Neural crest cell (in vitro differentiated cells): ENCODE measurements at places on chromosomes 1 and 21.
A peak's percentile ranks its signal among the peaks of the same experiment; 100 is the strongest.

DNA sequence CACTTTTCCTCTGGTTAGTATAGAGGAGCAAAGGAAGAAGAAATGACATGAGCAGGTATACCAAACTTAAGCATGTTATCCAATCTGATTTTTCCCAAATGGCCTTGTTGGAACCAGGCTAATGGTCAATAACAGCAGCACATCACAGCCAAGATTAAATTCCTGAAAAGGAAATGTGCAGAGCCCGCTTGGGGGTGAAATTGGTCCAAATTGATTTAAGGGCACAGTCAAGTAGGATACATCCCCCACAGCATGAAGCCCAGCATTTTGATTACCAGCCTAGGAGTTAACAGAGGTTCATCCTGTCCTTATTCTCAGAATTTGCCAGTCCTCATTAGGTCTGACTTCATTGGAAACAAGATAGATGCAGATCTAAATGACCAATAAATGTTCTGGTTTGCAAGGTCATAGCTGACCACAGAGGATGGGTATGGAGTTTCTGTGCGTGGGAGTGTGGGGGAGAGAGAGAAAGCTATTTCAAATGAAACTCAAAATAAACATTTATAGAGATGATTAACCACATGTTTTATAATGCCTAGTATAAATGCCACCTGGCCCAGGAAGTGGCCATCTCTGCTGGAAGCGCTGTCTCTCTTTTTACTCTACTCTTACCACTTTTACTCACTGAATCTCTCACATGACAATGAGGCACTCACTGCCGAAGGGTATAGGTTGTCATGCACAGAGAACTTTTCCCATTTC lies 38.7 kb downstream of the RGS5 start:
- DNase-seq, result no peak

- DNase-seq, result no peak
Measured at GRCh38 chr1:65423884-65424572, 3.6 kb downstream of the LEPR start.

DNA sequence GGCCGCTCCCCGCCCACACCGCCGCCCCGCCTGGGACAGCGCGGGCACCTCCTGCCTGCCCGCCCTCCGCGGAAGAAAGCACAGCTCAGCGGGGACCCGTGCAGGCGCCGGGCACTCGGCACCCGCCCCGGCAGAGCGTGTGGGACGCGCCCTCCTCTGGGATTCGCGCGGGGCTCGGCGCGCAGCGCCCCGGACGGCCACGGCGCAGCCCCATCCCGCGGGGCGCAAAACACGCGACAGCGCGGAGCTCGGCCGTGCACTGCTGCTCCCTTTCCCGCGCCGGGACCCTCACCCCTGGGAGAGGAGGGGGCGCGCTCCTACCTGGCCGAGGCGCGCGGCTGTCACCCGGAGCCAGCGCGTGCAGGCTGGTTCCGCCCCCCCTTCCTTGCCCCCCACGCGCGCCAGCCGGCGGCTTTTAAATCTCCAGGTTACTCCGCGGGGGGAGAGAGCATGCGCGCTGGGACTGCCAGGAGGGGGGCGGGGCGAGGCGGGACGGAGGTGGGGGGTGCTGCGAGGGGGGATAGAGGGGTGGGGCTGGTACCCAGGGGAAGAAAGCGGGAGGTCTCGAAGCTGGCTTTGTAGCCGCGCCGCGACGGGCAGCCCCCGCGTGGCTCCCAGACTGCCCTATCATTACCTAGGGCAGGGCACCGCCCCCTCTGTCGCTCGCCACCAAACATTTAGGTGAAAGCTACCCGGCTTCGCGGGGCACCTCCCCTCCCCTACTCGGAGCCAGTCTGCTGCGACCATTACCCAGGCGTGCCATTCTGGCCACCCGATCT lies at the start of gene SLC45A3:
Gene SLC45A3 (minus strand): TSS at position 437 of the 779 bp plus-strand sequence. CDS start 15,853 bp downstream, outside the sequence.
- peak; percentile 45 for DNase-seq

- no peak for DNase-seq
Measured at GRCh38 chr1:204075890-204076846, 3.3 kb downstream of the SOX13 start.

- DNase-seq, result no peak
Measured at GRCh38 chr1:87329526-87330056, 911 bp downstream of the LMO4 start.

GRCh38 chr1:1014799-1015681 lies 1.7 kb downstream of the ISG15 start:
- peak; percentile 38 for DNase-seq

DNA sequence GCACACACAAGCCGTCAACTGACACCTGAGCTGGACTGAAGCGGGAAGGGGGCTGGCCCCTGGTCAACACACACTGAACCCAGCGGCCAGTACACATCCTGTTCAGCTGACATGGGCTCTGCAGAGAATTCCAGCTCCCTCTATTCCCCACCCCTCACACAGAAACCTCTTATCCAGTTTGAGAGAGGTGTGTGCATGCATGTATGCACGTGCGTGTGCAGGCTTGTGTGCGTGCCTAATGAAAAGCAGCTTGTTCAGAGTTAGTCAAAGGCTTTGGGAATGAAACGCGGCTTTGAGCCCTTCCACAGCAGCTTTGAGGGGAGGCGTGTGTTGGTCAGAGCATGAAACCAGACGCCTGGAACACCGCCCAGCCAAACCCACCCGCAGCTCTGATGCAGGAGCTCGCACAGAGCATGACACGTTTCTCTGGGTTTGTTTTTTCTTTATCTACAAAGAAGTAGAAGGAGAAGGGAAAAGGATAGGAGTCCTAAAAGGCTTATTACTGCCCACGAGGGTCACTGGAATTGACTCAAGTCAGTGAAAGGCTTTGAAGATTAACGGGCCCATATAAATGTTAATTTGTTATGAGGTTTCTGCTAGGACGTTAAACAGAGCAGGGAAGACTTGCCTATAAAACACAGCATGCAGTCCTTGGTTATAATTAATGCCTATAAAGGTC lies 184.2 kb downstream of the ETS2 start:
- DNase-seq, result peak; percentile 19

DNA sequence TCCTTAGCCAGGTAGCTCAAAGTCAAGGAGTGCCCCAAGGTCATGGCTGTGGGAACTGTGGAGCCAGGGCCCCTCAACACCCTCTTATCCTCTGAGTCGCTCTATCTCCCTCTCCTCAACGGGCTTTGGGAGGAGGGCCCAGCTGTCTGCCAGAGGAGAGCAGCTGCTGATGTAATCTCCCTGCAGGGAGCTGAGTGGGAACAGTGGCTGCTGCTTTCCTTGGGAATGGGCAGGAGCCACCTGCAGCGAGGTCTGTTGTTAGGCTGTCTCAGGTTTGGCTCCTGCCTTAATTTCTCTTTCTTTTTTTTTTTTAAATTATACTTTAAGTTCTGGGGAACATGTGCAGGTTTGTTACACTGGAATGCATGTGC lies 58.8 kb upstream of the MAP1LC3C start:
- DNase-seq, result no peak

DNA sequence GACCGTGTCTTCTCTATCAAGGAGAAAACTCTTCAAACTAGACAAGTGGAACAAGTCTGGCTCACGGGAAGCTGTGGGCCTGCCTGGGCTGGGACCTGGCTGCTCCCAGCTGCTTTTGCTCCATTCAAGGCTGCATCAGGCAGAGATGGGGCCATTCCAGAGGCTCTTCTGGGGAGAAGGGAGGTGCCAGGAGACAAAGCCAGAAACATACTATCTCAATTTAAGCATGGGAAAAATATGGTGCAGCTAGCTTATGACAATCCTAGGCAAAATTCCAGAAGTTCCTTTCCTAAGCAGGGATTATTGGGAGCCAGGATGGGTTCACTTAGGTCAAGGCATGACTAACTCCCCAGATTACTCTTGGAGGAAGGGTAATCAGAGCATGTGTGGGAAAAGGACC lies 90.8 kb upstream of the SLC2A1 start:
- no peak for DNase-seq

GRCh38 chr1:22869325-22869724 lies 103.3 kb downstream of the LACTBL1 start:
- DNase-seq, result no peak

GRCh38 chr1:111690306-111690617 lies 48.9 kb downstream of the INKA2 start:
- no peak for DNase-seq

DNA sequence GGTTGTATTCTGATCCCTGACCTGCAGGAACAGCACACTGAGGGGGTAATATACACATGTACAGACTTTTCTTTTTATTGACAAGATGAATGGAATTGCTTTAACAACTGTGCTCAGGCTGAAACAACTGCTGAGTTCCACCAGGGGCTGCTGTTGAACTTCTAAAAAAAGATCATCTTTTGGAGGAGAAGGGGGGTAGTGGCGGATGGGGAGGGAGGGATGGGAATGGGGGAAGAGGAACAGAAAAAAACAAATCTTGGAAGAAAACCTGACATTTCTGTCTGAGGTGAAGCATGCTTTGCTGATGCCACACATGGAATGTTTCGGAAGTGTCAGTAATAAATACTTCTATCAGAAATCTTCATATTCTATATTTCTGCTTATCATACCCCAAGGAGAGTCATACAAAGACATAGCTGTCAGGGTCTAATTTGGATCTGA lies 75.0 kb downstream of the RWDD3 start:
- peak; percentile 32 for DNase-seq

DNA sequence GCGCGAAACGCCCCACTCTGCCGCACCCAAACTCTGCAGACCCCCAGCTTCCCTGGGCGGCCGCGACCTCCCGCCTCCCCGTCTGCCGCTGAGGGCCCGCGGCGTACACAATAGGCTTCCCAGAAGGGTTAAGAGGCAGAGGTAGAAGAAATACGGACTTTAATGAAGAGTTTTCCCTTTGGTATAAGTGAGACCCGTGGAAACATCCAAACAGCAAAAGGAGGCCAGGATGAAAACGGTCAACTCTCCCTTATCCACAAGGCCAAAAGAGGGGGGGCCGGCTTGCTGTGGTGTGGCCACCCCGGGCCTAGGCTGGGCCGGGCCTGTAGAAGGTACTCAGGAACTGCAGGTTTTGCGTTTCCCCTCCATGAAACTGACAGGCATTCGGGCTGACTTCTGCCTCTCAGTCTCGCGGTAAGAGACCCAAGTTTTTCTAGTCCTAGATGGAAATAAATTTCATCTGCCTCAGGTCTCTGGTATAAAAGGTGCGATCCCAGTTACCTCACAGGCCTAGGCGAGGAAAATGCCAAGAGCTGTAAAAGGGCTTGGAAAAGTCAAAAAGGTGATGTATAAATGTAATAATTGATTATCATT lies 671 bp upstream of the PYGO2 start:
- no peak for DNase-seq

DNA sequence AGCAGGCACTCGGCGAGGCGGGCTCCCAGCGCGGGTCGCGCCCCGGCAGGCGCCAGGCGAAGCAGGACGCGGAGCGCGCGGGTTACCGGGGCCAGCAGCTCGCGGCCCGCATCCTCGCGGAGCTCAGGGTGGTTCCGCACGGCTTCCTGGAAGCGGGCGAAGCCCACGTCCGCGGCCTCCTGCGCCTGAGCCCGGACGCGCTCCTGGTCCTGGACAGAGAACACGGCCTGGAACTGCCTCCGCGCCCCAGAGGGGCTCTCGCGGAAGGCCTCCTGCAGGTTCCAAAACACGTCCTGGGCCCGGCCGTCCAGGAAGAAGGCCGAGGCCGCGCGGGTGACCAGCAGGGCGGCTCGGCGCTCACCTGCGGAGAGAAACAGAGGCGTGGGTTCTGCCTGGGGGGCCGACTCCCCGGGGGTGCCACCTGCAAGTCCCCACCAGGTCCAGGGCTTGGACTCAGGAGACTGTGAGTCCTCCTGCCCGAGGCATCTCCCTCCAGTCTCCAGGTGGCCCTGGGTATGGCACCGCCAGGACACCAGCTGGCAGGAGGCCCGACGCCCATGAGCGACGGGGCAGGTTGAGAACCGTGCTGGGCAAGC lies 11.4 kb downstream of the TTC34 start:
- DNase-seq, result no peak

DNA sequence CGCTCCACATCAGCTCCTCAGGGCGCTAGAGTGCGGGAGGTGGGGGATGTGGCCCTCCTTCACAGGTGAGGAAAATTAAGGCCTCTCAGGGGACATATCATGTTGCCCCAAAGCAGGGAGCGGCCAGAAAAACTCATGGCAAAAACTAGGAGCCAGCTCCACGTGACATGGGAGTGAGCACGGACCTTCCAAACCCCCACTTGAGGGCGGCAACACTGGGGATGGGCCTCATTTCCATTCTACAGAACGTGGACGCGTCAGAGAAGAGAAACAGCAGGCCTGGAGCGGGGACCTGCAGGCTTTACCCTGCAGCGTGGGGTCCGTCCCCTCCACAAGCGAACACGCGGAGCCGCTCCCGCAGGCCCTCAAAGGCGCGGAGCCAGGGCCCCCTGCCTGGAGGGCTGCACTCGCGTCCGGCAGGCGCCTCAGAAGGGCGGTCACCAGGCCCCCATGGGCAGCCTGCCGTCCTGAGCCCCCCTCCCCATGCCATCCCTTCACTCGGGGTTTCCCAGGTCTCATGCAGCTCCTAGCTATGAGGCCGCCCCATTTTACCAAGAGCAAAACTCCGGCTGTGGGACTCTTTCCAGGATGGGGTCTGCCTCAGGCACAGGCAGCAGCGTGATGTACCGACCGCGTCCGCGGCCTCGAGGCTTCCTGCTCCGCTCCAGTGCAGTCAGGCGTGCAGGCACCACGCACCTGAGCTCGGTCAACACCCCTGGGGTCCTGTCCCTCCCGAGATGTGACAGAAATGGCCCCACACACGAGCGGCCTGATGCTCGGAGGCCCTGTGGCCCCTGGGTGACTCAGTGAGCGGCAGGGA lies 5.5 kb downstream of the CFAP410 start:
- no peak for DNase-seq

DNA sequence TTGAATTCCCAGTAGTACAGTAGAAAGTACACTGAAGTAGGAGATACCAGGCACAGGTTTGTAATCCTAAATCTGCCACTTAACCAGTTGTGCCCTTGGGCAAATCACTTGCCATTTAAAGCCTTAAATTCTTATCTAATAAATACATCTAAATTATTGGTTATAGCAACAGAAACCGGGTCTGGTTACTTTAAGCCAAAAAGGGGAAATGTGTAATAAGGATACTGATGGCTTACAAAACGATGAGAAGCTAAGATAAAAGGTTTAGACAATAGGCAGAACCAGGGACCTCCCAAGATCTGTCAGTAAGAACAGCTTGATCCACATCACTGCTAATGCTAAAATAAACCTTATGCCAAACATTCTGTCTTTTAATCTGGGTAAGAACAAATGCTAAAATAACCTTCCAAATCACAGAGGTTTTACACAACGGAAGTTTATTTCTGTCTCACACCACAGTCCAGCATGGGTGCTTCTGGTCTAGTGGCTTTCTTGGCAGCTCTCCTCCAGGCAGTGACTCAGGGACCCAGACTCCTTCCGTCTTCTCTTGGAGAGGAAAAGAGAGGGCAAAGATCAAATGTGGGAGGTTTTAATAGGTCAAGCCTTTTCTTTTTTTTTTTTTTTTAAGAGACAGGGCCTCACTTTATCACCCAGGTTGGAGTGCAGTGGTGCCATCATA lies 16.5 kb upstream of the ZMYM1 start:
- no peak for DNase-seq

- no peak for DNase-seq
Measured at GRCh38 chr1:107339775-107340174, 198.9 kb downstream of the NTNG1 start.

DNA sequence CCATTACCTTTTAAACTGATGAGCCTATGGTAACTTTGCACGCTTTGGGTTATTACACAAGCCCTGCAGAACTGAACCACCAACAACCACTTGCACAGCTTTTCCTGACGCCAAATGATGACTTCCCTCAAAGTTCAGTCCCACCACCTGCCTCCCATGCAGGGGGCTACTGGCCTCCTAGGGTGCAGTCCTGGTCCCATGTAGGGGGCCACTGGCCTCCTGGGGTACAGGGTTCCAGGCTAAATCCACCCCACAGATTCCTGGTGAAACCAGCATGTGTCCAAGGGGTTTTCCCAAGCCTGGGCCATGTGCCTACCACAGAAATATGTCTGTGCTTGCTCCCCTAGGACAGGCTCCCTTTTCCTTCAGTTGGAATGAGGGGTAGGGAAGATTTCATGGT lies 73.4 kb upstream of the ZNF678 start:
- DNase-seq, result no peak
